ENCODE measurements at places on chromosomes 3 and 15.
A peak's percentile ranks its signal among the peaks of the same experiment; 100 is the strongest.

GRCh38 chr15:66042624-66043023 lies 173.3 kb downstream of the RAB11A start:
- H3K36me3 ChIP-seq: no peaks in the 10 kb centered on the region
- DNase-seq: no peak
- H3K27me3 ChIP-seq: peaks cover 67% of the 10 kb centered on the region
- H3K27ac ChIP-seq: no peak overlapping the region

GRCh38 chr3:108471426-108471825 lies 39.0 kb downstream of the MYH15 start:
- no peaks in the 10 kb centered on the region for H3K27me3 ChIP-seq
- DNase-seq: no peak
- H3K4me3 ChIP-seq: no peak overlapping the region
- no peaks in the 10 kb centered on the region for H3K36me3 ChIP-seq
- peaks cover 17% of the 10 kb centered on the region for H3K4me1 ChIP-seq
- no peak overlapping the region for H3K27ac ChIP-seq

GRCh38 chr3:77079988-77080610 lies 40.2 kb downstream of the ROBO2 start:
- H3K27ac ChIP-seq: no peak overlapping the region
- no peaks in the 10 kb centered on the region for H3K36me3 ChIP-seq
- no peak overlapping the region for H3K4me3 ChIP-seq
- H3K27me3 ChIP-seq: no peaks in the 10 kb centered on the region
- no peak for DNase-seq
- peaks cover 12% of the 10 kb centered on the region for H3K4me1 ChIP-seq

- H3K27ac ChIP-seq: no peak overlapping the region
- no peak overlapping the region for H3K4me3 ChIP-seq
- no peaks in the 10 kb centered on the region for H3K4me1 ChIP-seq
Observed at GRCh38 chr15:41993472-41994170, 21.3 kb upstream of the EHD4 start.

GRCh38 chr3:168213920-168214319 lies 118.2 kb upstream of the GOLIM4 start:
- no peaks in the 10 kb centered on the region for H3K36me3 ChIP-seq
- H3K4me3 ChIP-seq: no peak overlapping the region
- no peaks in the 10 kb centered on the region for H3K4me1 ChIP-seq
- no peak for DNase-seq

GRCh38 chr3:41464858-41465257 lies 265.6 kb downstream of the CTNNB1 start:
- H3K27me3 ChIP-seq: no peaks in the 10 kb centered on the region
- DNase-seq: no peak
- peaks cover 10% of the 10 kb centered on the region for H3K4me1 ChIP-seq
- H3K27ac ChIP-seq: peak overlapping the region; percentile 24

- H3K4me1 ChIP-seq: peaks cover 6% of the 10 kb centered on the region
- no peak overlapping the region for H3K4me3 ChIP-seq
- no peak for DNase-seq
- no peaks in the 10 kb centered on the region for H3K36me3 ChIP-seq
Observed at GRCh38 chr15:68205558-68205944, 419 bp upstream of the CALML4 start.

- no peak for DNase-seq
- peaks cover 13% of the 10 kb centered on the region for H3K36me3 ChIP-seq
- H3K4me3 ChIP-seq: no peak overlapping the region
- H3K4me1 ChIP-seq: peaks cover 5% of the 10 kb centered on the region
- no peak overlapping the region for H3K27ac ChIP-seq
- no peaks in the 10 kb centered on the region for H3K27me3 ChIP-seq
Observed at GRCh38 chr3:136120373-136121348, 75.5 kb downstream of the MSL2 start.

- H3K4me1 ChIP-seq: no peaks in the 10 kb centered on the region
- no peak overlapping the region for H3K27ac ChIP-seq
- no peaks in the 10 kb centered on the region for H3K36me3 ChIP-seq
- H3K27me3 ChIP-seq: peaks cover 2% of the 10 kb centered on the region
- no peak overlapping the region for H3K4me3 ChIP-seq
Observed at GRCh38 chr3:195770081-195770840, 41.5 kb downstream of the MUC4 start.

GRCh38 chr15:66894986-66895780 lies 170.2 kb upstream of the SMAD3 start:
- no peak overlapping the region for H3K27ac ChIP-seq
- no peak overlapping the region for H3K4me3 ChIP-seq
- H3K4me1 ChIP-seq: peaks cover 27% of the 10 kb centered on the region
- no peaks in the 10 kb centered on the region for H3K27me3 ChIP-seq

- no peaks in the 10 kb centered on the region for H3K27me3 ChIP-seq
- H3K36me3 ChIP-seq: no peaks in the 10 kb centered on the region
- no peak overlapping the region for H3K27ac ChIP-seq
- H3K4me3 ChIP-seq: no peak overlapping the region
- H3K4me1 ChIP-seq: peaks cover 3% of the 10 kb centered on the region
- DNase-seq: no peak
Observed at GRCh38 chr15:78977591-78978347, 32.9 kb upstream of the CTSH start.

DNA sequence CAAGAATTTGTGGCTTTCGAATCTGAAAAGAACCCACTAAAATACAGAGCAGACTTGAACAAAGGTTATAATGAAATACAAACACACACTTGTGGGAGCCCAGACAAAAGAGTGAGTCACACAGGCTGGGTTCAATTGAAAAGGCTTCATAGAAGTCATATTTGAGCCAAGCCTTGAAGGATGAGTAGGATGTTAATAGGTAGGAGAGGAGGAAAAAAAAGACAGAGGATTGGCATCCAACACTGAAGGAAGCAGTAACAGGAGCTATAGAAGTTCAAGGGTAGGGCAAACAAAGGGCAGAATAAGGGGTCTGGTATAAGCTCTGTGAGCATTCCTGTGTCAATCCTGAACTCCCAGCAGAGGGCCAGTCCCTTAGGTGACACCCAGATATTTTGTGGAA lies 325.4 kb downstream of the FOXP1 start:
- peak overlapping the region; percentile 56 for H3K27ac ChIP-seq
- no peaks in the 10 kb centered on the region for H3K27me3 ChIP-seq
- H3K36me3 ChIP-seq: no peaks in the 10 kb centered on the region

GRCh38 chr3:17135696-17136095 lies 250.9 kb downstream of the PLCL2 start:
- H3K27ac ChIP-seq: no peak overlapping the region
- peaks cover 5% of the 10 kb centered on the region for H3K27me3 ChIP-seq
- no peak overlapping the region for H3K4me3 ChIP-seq
- no peak for DNase-seq
- no peaks in the 10 kb centered on the region for H3K36me3 ChIP-seq

DNA sequence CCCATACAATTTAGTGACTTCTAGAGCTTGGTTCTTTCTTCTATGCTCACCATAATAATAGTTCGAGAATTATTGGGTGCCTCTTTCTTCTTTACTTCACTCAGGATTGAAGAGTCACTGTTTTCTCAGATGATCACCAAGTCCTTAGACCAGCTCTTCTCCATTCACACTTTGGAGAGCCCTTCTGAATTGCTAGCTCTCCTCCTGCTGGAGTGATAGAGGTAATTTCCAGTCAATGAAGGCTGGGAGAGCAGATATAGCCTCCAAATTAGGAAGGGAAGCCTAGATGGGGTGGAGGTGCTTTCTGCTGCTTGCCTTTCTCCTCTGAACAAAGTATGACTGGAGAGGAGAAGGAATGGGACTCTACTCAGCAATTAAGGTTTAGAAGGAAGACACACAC lies 10.7 kb upstream of the BBX start:
- no peak overlapping the region for H3K4me3 ChIP-seq
- no peaks in the 10 kb centered on the region for H3K36me3 ChIP-seq
- no peak overlapping the region for H3K27ac ChIP-seq
- no peak for DNase-seq

GRCh38 chr15:37109872-37110572 lies 9.7 kb upstream of the MEIS2 start:
- peaks cover 9% of the 10 kb centered on the region for H3K36me3 ChIP-seq
- no peak for DNase-seq
- H3K27me3 ChIP-seq: peaks cover 73% of the 10 kb centered on the region
- H3K4me1 ChIP-seq: peaks cover 20% of the 10 kb centered on the region
- H3K27ac ChIP-seq: no peak overlapping the region

DNA sequence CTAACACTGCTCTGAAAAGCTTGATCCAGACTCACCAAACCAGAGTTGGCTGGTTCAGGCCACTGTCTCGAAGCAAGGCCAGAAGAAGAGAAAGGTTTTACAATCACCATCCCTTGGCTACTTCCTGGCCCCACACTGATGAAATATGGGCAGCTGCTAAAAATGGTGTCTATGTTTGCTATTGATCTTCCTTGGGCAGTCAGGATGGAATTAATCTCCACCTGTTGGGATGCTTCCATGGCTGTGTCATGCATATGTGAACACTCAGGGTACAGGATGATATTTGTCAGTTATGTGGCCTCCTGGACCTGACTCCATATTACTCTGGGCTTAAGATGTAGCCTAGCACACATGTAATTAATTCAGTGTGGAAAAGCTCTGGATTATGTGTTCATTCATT lies 61.9 kb downstream of the FRMD4B start:
- DNase-seq: no peak
- H3K4me3 ChIP-seq: no peak overlapping the region
- peaks cover 36% of the 10 kb centered on the region for H3K4me1 ChIP-seq
- no peak overlapping the region for H3K27ac ChIP-seq
- H3K36me3 ChIP-seq: no peaks in the 10 kb centered on the region
- H3K27me3 ChIP-seq: no peaks in the 10 kb centered on the region

DNA sequence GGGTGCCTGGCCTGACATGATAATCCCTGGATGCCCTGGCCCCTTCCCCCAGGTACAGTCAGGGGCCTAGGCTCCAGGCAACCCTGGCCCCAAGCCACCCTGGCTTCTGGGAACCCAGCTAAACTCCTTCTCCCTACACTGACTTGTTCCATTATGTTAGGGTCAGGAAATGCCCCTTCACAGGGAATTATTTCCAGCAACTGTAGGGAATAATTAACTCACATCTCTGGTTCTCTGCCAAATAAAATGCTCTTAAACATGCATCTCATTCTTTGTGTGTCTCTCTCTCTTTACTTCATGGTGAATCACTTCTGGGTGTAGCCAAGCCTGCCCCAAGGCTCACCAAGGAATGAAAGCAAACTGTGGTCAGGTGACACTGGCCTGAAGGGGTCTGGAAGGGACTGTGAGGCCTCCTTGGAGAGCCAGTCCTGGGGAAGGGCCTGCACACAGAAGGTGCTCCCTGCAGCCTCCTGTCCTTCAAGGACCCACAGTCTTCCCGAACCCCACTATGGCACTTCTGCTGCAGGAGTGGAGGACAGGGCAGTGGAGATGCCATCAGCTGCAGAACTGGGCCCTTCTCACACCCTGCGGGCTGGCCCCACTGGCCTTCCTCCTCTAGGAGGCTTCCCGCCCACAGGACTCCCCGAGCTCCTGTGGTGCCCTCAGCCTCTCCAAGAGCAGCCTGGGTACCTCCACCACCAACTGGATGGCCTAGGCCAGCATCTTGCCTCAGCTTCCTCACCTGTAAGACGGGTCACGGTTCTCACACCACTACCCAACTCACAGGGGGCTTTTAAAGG lies 17.6 kb downstream of the TKT start:
- H3K4me3 ChIP-seq: no peak overlapping the region
- H3K27ac ChIP-seq: peak overlapping the region; percentile 97
- DNase-seq: no peak
- peaks cover 67% of the 10 kb centered on the region for H3K4me1 ChIP-seq

DNA sequence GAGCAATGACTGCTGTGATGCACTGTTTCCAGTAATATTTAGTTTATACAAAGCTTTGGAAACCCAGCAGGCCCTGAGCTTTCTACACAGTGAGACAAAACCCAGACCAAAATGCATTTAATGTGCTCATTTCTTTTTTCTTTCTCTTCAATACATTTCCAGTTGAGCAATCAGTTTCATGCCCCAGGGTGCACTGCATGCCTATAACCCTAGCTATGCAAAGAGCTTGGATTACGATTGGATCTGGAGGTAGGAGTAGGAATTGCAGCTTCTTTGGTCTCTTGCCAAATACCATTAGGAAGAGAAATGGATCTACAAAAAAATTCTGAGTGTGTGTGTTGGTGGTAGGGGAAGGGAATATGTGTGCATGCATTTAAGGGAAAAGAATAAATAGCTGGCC lies 1001.4 kb downstream of the SQOR start:
- no peaks in the 10 kb centered on the region for H3K27me3 ChIP-seq
- no peak for DNase-seq

DNA sequence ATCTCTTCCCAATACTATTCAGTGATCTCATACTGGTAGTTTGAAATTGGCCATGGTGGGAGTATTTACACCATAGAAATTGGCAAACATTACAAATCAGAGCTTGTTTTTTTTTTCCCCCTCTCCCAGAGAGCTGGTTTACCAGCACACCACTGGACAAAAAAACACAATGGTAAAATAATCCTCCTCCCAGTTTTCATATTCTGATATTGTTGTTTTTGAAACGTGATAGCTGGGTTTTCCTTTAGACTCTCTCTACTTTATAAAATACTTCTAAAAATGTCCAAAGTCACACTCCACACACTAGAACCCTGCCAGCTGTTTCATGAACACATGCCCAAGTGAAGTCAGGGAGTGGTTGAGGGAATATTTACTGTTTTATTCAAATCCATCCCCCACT lies 187.5 kb downstream of the DTWD1 start:
- DNase-seq: no peak
- no peaks in the 10 kb centered on the region for H3K27me3 ChIP-seq
- no peaks in the 10 kb centered on the region for H3K4me1 ChIP-seq
- H3K4me3 ChIP-seq: no peak overlapping the region
- no peaks in the 10 kb centered on the region for H3K36me3 ChIP-seq
- H3K27ac ChIP-seq: no peak overlapping the region

DNA sequence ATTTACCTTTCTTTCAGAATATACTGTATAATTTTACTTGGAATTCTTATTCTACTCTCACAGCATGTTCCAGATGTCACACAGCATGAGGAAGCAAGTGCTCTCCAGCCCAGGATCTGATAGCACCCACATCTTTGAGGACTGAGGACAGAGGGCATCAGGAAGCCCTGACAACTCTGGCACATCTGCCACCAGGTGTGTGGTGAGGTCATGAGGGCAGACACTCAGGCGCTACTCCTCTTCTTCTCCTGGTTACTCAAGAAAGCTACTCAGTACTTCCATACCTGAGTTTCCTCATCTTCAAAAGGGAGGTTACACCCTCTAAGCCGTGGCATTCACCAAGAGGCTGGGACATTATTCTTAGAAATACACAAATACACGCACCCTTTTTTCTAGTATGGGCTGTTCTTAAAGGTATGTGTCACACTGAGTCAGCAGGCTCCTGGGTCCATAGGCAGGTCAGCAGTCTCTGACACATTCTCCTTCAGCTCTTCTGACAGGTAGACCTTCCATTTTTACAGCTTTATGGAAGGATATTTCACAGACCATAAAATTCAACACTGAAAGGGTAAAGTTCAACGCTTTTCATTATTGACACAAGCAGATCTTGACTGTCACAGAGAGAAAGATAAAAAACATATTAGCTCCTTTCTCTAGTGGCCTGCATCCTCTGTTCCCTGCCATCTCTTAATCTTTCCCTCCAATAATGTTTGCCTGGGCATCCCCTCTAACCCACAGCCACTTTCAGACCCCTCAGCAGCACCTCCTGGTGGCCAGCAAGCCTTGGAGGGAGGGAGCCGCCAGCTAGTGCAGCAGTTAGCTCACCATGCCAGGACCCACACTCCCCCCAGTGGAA lies 103.2 kb upstream of the TJP1 start:
- DNase-seq: no peak
- no peak overlapping the region for H3K4me3 ChIP-seq
- peak overlapping the region; percentile 24 for H3K27ac ChIP-seq
- no peaks in the 10 kb centered on the region for H3K27me3 ChIP-seq
- peaks cover 41% of the 10 kb centered on the region for H3K4me1 ChIP-seq
